ENCODE measurements at places on chromosomes 6 and 20.

- DNase-seq: no peak
These were observed 30.1 kb downstream of the CYB5R4 start for GRCh38 chr6:83889621-83890020.

- DNase-seq: no peak
These were observed 24.6 kb downstream of the SLCO4A1 start for GRCh38 chr20:62666736-62667529.

GRCh38 chr6:11224966-11225463, 7.5 kb downstream of the NEDD9 start:
- DNase-seq: no peak

GRCh38 chr6:152426276-152426675, 210.9 kb downstream of the SYNE1 start:
- DNase-seq: no peak

GRCh38 chr6:34347303-34347702, 45.2 kb downstream of the NUDT3 start:
- DNase-seq: no peak

- DNase-seq: no peak
These were observed 5.3 kb upstream of the EPPIN start for GRCh38 chr20:45552456-45552855.

DNA sequence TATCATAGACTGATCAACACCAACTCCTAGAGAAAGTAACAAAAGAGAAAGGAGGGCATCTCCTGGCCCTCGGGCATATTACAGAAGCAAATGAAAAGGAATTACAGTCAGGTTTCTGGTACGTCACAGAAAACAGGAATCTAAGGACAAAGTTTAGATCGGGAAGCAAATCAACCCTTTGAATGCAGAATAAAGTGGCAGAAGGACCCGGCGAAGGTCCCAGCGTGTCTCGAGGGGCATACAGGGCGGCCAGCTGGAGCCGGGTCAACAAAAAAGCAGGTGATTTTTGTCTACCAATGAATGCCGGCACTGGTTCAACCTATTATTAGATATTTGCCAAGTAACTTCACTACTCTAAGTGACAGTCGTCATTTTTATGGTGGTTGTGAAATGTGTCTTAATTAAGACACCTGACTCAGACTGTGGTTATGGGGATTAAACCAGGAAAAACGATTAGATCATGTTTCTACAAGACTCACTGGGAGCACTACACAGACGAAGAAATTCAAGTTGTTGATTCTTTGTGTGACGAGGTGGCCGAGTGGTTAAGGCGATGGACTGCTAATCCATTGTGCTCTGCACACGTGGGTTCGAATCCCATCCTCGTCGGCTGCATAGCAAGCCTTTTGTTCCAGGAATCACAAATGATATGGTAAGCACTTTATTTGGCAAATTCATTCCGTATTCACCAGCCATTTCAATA, 12.4 kb upstream of the ZSCAN9 start:
- DNase-seq: no peak

- DNase-seq: no peak
These were observed 1.1 kb downstream of the SLC22A23 start for GRCh38 chr6:3455569-3456394.

GRCh38 chr20:36573798-36574365, 485 bp downstream of the TGIF2 start:
- no peak for DNase-seq

GRCh38 chr6:130760006-130760405, 67.2 kb upstream of the SMLR1 start:
- no peak for DNase-seq

DNA sequence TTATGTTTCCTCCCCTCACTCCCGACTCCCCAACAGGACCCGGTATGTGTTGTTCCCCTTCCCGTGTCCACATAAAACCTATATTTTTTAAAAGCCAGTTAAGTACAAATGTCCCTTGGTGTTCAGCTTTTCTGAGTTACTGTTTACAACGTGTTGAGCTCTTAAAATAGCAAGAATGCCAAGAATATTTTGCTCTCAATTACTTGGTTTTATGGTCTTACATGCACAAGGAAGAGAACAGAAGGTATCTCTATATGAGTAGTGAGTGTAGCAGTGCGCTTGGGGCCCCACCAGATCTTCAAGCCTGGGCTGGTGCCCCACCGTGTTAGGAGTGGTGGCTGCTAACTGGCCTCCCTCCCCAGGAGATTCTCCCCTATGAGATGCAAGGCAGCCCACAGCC, 75.3 kb downstream of the RIN2 start:
- no peak for DNase-seq

DNA sequence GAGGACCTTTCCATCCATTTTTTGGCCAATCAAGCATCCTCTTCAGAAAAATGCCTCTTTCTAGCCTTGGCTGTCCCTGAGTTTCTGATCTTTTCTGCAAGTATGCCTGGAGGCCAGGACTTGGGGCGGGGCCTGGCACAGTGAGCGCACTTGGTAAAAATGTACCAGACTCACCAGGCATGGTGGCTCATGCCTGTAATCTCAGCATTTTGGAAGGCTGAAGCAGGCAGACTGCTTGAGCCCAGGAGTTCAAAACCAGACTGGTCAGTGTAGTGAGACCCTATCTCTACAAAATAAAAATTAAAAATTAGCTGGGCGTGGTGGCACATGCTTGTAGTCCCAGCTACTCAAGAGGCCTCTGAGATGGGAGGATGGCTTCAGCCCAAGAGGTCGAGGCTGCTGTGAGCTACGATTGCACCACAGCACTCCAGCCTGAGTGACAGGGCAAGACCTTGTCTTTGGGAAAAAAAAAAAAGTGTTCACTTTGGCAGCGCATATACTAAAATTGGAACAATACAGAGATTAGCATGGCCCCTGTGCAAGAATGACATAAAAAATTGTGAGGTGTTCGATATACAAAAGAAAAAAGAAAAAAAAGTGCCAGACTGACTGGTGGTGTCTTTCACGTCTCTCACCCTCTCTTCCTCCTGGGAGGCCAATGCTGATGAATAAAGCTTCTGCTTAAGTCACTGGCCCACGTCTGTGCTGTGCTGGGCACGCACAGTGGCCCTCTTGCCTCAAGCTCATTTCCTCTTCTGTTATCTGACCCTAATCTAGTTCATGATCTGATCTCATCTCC, 18.1 kb upstream of the SLC9A8 start:
- no peak for DNase-seq

GRCh38 chr6:130968476-130968875, 94.6 kb downstream of the EPB41L2 start:
- DNase-seq: no peak

DNA sequence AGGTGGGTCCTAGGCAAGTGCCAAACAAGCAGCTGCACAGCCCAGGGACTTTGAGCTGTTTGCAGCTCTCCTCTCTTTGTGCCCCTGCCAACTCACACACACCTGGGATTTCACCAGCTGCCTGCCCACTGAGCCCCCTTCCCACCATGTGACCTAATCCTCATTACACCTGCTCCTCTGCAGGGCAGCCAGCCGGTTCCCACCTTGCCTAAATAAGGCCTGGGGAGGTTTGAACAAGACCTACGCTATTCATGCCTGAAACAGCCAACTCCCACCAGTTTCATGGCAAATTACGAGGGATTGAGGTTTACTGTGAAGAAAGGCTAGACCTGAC, 92.6 kb upstream of the SOX4 start:
- peak; percentile 5 for DNase-seq

DNA sequence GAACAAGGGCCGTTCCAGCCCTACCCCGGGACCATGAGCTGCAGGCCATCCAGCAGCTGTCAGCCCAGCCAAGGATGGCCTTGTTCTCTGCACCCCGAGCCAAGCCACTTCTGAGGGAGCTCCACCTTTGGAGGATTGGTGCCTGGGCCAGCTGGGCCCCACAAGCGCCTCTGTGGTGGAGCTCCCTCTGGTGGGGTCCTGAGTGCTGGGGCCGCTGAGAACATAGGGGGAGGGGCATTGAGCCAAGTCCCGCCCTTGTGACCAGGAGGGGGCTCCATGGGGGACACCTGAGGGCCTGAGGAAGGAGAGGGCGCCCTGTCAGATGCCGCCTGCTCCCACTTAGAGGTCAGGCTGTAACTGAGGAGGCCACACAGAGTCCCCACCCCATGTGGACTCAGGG, 43.2 kb downstream of the YTHDF1 start:
- peak; percentile 28 for DNase-seq

- no peak for DNase-seq
These were observed 89.9 kb downstream of the TULP4 start for GRCh38 chr6:158402184-158402583.

DNA sequence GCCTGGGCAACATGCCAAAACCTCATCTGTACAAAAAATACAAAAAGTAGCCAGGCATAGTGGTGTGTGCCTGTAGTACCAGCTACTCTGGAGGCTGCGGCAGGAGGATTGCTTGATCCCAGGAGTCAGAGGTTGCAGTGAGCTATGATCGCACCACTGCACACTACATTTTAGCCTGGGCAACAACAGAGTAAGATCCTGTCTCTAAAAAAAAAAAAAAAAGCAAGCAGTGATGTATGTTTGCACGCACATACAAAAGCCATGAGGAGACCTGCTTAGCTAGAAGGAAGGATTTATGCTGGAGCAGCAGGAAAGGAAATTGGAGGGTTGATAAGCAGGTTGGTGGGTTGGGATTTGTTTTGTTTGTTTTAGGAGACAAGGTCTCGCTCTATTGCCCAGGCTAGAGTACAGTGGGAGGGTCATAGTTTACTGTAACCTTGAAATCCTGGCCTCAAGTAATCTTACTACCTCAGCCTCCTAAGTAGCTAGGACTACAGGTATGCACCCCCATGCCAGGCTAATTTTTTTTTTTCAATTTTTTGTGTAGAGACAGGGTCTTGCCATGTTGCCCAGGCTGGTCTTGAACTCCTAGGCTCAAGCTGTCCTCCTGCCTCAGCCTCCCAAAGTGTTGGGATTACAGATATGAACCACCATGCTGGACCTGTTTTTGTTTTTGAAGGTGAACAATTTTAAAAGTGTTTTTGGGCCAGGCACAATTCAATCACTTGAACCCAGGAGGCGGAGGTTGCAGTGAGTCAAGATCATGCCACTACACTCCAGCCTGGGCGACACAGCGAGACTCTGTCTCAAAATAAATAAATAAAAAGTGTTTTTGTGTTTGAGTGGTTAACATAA, 4.0 kb downstream of the ZSWIM3 start:
- no peak for DNase-seq

GRCh38 chr6:146990821-146991798, 213.1 kb upstream of the STXBP5 start:
- DNase-seq: no peak

DNA sequence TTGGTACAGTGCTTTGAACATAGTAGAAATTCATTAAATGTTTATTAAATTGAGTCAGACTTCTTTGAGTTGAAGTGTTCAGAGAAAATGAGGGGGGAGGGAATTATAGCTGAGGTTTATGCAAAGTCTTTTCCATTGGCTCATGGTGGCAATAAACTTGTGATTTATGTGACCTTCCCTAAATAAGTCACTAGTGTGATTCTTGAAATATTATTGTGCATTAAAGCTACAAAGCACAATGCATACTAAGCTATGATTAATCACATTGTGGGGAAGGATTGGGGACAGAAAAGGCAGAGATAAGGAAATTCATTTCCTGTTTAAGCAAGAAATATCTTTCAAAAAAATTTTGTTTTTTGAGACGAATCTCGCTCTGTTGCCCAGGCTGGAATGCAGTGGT, 877.5 kb downstream of the TFAP2A start:
- DNase-seq: no peak

DNA sequence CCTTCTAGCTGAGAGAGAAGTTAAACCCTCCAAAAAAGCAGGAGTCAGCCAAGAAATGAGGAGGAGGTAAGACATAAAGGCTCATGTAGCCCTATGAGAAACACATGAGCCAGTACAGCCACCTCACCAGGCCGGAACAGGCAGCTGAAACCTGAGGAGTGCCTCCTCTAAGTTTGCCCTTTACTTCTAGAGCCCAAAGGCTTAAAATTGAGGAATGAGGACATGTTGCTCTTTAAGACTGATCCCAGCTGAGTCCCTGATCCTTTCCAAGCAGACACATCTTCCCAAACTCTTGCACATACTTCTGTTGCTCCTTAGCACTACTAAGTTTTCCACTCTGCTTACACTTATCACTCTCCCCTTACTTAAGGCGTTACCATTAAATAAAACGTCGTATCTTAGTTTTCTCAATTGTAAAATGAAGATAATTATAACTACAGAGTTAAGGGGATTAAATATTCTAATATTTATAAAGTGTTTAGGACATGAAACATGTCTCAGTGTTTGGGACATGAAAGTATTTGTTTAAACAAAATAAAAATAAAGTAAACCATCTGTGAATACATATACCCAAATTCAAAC, 124.0 kb downstream of the OGFRL1 start:
- no peak for DNase-seq

- no peak for DNase-seq
These were observed 686.7 kb upstream of the MARCKS start for GRCh38 chr6:113170454-113170853.

DNA sequence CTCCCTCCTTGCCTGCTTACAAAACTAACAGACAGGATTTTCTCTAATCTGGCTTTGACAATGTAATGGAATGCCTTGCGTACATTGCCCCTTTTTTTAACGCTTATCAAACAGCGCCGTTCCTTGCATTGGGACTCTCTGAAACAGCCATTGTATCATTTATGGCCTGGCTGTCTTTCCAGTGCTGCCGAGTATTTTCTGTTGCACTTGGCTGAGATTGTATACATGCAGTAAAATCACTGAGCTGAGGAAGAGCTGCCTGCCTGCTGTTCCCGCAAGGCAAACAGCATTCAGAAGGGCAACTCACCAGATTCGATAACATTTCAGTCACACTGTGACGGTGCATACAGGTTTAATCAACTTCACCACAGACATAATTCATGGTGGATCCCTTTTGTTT, 106.0 kb downstream of the SH3BGRL2 start:
- DNase-seq: no peak

DNA sequence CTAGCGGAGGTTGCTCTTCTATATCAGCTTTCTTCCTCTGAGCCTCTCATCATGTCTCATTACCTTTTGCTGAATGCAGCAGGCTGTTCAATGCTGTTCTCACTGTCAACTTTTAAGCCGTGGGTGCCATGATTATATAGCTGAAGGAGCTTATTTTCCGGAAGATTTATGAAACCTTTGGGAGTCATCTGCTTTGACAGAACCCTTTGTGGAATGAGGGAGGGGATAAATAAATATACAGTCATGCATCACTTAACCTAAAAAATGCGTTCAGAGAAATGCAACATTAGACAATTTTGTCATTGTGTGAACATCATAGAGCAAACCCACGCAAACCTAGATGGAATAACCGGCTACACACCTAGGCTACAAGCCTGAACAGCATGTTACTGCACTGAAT, 102.2 kb upstream of the AKAP12 start:
- DNase-seq: no peak

DNA sequence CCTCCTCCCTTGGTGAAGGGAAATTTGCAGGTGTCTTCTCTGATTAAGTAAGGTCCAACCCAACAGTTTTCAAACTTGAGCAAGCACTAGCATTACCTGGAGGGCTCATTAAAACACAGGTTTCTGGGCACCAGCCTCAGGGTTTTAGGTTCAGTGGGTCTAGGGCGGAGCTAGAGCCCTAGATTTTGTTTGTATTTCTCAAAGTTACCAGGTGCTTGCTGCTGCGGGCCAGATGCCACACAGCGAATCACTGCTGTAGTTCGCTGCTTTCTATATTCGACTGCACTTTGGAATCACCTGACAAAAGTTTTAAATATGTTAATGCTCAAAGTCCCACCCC, 869 bp downstream of the COL21A1 start:
- no peak for DNase-seq
